Stimulated activated CD8-positive, alpha-beta memory T cell treated with anti-CD3 and anti-CD28 coated beads, Interleukin-15, amount 100 ng/mL, for 24 hours (primary cell): ENCODE measurements at places on chromosomes 4 and X.

DNA sequence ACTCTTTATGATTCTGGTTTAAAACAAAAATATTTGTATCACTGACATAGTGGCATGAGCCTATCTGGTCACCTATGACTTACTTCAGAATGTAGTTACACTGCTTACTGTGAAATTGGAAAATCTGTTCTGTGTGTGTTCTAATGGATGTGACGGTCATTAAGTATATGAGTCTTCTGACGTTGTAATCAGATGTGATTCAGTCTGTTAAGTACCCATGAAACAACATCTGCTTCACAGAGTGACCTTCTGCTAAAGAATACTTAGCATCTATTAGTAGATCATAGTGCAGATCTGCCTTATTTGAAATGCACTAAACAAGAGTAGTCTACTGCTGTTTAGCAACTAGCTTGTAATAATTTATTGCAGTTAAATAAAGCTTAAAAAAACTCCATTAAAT lies 317.1 kb downstream of the DCTD start:
- DNase-seq = no peak

DNA sequence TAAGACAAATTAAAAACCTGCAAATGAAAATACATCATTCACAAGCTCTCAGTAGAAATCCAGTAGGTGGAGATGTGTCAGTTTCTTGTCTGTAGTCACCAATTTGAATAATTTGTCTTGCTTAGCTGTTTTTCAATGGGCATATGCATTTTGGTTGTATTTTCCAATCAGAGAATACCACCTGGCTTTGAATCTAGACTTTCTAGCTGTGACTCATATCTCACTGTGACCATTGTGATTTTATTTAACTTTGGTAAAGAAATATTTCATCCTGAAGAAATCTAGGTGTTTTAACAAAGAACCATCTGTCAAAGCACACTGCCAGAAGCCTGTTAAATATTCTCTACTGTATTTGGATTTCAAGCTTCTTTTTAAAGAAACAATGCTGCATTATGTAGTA lies 1650.6 kb upstream of the IGFBP7 start:
- no peak for DNase-seq

DNA sequence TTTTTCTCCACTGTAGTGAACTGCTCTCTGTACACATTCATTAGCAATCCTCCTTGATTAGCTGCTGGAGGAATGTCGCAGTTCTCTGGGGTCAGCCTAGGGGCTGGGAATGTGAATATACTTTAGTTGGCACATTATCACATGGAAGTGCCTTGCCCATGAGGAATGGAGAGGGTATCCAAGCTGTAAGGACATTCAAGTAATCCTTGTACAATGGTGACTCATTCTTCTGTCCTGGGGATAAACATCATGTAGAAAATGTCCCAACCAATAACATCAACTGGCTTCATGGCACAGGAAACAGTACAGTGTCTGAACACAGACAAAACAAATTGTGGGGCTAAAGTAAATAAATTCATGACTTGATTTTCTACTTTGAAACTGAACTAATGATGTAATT lies 147.1 kb downstream of the GLRA2 start:
- no peak for DNase-seq

- DNase-seq = no peak
Observed at GRCh38 chrX:109855501-109855900, 122.4 kb upstream of the ACSL4 start.

DNA sequence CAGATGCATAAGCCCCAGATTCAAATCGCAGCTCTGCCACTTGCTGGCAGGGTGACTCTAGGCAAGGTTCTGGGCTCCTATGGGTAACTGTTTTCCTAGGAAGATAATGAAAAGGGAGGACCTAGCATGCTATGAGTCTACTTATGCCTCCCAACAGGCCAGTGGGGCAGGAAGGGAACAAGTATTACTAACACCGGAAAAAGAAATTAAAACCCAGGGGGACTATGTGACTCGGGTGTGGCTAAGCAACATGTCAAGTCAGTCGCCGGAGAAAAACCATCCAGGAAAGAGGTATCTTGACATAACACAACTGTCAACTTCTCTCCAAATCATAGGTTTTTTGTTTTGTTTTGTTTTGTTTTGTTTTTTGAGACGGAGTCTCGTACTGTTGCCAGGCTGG lies 45.5 kb upstream of the RBPJ start:
- DNase-seq = no peak

DNA sequence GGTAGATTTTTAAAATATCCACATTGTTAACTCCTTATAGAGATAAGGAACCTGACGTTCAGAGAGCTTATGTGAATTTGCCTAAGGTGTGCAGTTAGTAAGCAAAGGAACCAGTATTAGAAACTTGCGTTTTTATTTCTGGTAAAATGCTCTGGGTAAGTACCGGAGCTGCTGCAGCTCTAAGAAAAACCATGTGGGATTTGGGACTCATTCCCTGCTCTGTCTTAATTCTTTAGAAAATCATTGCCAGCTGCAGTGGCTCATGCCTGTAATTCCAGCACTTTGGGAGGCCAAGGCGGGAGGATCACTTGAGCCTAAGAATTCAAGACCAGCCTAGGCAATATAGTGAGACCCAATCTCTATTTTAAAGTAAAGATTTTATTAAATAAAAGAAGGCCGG lies 5.8 kb downstream of the CCKAR start:
- no peak for DNase-seq

DNA sequence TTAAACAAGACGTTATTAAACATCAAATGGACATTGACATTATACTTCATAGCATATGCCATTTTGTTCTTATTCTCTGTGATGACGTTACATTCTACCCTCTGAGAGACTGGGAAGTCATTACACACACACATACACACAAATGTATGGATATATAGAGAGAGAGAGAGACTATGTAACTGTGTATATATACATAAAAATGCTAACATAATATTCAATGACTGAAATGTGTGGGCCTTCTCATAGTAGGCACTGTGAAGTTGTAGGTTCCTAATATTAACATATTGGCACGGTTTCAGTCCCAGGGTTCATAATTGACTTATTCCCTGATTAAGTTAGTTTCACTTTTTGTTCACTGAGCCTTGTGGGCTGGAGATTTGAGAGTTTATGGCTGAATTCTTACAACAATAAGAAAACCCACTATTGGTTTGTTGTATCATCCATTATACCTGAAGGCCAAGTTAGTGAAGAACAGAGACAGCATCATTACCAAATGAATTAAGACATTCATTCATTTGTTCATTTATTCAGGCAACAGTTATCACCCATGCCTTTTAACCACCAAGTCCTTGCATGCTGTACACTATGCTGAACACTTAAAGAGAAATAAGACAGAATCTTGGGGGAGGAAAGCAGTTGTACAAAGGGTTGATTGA lies 68.5 kb downstream of the GAB1 start:
- DNase-seq = no peak

DNA sequence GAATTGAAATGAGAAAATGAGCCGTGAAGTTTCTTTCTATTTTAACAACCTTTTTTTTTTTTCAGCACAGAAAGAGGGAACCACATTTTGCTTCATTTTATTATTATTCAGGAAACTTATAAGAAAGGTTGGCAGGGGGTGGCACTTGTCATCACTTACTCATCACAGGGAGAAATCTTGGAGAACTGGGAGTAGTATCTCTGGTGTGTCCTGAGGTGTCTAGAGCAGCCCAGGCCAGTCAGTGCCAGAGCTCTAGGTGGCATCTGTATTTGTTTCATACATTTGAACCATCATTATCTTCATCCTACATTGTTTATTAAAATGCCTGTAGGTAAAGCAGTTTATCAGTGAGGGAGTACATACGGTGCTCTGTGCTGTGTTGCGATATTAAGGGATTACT lies 43.8 kb upstream of the ARHGAP24 start:
- DNase-seq = no peak

DNA sequence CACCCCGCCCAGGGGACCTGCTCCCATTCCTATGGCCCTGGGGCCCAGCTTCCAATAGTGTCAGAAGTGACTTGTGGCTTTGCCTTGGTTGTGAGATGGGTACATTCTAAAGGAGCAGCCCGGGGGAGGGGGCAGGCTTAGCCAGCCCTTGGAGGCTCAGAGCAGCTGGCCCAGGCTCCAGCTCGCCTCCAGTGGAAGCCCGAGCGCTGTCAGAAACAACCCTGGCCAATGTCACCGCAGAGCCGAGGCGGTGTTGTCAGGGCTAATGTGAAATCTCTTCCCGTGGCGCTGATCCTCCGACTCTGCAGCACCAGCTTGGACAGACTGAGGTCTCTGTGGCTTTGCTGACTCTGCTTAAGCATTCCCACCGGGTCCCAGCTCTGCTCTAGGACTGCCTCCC lies 29.2 kb upstream of the ZNF81 start:
- no peak for DNase-seq

DNA sequence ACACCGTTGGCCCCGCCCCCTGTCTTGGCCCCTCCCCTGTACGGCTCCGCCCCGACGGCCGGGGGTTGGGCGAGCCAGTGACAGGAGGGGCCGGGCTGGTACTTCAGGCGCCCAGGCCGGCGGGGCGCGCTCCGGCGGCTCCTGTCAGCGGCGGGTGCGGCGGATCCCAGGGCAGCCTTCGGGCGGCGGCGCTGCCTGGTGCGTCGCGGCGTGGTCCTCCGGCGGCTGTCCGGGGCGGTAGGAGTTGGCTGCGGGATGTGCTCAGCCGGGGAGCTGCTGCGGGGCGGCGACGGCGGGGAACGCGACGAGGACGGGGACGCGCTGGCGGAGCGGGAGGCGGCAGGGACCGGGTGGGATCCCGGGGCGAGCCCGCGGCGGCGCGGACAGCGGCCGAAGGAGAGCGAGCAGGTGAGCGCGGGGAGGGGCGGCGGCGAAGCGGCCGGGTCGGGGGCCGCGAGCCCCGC lies at the start of gene FAM241A:
FAM241A (plus strand) TSS at position 129 of the 464 bp plus-strand sequence; CDS start at position 256, 127 bp downstream.
- DNase-seq = peak; percentile 88

GRCh38 chr4:67101612-67102011 lies 443.7 kb downstream of the CENPC start:
- no peak for DNase-seq

GRCh38 chr4:180280076-180280475 lies 1963.1 kb upstream of the TENM3 start:
- DNase-seq = no peak

GRCh38 chr4:88753658-88754571 lies 56.3 kb upstream of the NAP1L5 start:
- DNase-seq = no peak

DNA sequence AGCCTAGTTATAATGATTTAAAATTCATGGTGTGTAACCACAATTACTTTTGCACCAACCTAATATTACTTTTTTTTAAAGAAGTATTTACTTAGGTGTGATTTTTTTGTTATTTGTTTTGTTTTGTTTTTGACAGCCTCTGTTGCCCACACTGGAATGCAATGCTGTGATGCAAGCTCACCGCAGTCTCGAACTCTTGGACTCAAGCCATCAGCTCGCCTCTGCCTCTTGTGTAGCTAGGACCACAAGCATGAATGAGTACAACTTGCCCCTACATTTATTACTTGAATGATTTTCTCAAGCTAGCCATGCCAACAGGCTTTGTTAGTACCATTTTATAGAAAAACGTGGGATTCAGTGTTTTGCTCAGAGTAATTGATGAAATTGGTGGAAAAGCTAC lies 488.8 kb upstream of the CPEB2 start:
- DNase-seq = no peak

DNA sequence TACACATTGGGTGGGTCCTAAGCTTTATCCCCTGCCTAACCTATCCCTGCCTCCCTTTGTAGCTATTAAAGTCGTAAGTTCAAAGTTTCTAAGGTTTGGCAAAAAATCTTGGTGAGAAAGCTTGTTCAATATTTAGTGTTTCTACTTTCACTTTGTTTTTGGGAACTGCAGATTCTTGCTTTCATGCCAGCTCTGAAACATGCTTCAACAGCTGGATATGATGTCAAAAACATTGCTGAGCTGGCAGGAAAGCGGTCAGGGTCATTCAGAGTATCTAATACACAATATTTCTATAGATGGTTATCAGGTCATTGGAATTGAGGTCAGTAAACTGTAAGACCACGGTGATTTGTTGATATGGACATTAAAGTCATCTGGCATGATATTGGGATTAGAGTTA lies 19.7 kb downstream of the CENPI start:
- DNase-seq = no peak

- no peak for DNase-seq
Observed at GRCh38 chrX:85379174-85379907, at the start of gene POF1B. Gene POF1B, minus strand, starts transcription at chrX:85379665. Its CDS starts 211 bp downstream, at chrX:85379454.

DNA sequence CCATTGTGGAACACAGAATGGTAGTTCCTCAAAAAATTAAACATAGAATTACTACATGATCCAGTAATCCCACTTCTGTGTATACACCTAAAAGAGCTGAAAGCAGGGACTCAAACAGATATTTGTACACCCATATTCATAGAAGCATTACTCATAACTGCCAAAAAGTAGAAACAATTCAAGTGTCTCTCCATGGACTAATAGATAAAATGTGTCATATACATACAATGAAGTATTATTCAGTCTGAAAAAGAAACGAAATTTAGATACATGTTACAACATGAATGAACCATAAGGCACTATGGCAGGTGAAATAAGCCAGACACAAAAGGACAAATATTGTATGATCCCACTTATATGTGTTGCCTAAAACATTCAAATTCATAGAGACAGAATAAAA lies 145.1 kb downstream of the ANTXR2 start:
- no peak for DNase-seq

- no peak for DNase-seq
Observed at GRCh38 chr4:108620933-108621905, 843 bp downstream of the RPL34 start.

DNA sequence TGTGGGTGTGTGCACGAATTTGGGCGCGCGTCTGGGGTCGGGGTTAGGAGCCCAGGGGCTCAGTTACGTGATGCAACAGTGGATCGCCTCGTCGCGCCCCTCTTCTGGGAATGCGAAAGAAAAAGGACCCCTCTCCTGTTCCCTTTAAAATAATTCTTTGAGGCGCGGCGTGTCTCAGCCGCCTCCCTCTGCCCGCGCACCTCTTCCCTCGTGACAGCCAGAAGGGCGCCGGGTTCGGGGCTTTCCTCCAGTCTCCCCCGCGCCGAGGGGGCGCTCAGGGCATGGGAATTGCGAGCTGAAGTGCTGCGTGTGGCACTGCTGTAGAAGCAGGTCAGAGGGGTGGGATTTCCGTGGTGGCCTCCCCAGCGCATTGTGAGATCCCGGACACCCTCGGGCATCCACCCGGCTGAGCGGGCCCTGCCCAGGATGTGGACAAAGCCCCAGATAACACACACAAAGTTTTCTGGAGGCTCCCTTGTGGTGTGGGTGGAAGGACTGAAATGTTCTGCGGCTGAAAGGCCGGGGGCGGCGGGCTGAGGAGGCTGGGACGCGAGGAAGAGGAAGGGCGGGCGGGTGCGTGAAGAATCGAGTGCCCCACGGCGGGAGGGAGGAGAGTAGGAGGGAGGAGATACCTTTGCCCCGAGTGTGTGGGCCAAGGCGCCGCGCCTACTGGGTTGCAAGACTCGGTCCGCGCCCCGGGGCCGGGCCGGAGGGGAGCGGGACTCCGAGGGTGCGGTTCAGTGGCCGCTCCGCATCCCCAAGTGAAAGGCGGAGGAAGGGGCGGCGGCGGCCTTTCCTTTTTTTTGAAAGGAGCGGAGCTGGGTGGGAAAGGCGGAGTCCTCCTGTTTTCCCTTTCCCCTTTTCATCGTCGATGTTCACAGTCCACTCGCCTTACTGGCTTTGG lies 752 bp downstream of the SEPTIN11 start:
- DNase-seq = peak; percentile 12

DNA sequence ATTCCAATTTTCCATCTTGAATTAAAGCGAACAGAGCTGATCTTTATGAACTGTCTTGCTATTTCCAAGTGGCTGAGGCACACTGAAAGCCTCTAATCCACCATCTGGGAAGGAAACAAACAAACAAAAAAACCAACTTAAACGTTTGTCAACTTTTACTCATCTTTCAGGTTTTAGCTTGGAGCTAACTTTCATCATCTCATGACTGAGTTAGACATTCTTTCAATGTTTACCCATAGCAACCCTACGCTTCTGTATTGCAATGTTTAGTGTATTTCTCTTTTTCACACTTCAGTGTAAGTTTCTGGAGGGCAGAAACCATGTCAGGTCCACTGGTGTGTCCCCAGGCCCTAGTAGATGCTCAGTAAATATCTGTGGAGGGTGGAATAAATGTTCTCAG lies 343.8 kb downstream of the GBA3 start:
- DNase-seq = no peak
